IMR-90 (cell line): ENCODE measurements at places on chromosomes 11 and 22. TPM values are rescaled to one million over a fixed set of nuclear protein-coding genes. Genes with fewer than 3 reads are reported as not detected.

The PAMR1 gene
- total RNA-seq: 65.5 and 80.7 TPM in 2 replicates

The MS4A4E gene
- total RNA-seq: not detected in 2 replicates

The SCGB2A2 gene
- not detected in 2 replicates for total RNA-seq

The INS gene
- total RNA-seq: not detected in 2 replicates

DNA sequence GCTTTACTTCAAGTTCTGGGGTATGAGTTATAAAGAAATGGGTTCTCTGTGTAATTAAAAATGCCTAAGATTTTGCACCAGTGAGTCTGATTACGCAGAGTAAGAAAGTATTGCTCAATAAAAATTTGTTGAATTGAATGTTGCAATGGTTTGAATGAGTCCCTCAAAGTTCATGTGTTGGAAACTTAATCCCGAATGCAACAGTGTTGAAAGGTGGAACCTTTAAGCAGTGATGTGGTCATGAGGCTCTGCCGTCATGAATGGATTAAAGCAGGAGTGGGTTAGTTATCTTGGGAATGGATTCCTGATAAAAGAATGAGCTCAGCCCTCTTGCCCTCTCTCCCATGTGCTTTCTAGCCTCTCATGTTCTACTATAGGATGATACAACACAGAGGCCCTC, 52.6 kb upstream of the SESN3 start:
- no peak for DNase-seq

- no peak for DNase-seq
Observed at GRCh38 chr11:15711311-15711710, 596.6 kb downstream of the INSC start.

- no peak for DNase-seq
Observed at GRCh38 chr11:134028368-134028920, 40.4 kb upstream of the JAM3 start.

GRCh38 chr11:117950993-117951961, 22.1 kb upstream of the TMPRSS13 start:
- DNase-seq: no peak

DNA sequence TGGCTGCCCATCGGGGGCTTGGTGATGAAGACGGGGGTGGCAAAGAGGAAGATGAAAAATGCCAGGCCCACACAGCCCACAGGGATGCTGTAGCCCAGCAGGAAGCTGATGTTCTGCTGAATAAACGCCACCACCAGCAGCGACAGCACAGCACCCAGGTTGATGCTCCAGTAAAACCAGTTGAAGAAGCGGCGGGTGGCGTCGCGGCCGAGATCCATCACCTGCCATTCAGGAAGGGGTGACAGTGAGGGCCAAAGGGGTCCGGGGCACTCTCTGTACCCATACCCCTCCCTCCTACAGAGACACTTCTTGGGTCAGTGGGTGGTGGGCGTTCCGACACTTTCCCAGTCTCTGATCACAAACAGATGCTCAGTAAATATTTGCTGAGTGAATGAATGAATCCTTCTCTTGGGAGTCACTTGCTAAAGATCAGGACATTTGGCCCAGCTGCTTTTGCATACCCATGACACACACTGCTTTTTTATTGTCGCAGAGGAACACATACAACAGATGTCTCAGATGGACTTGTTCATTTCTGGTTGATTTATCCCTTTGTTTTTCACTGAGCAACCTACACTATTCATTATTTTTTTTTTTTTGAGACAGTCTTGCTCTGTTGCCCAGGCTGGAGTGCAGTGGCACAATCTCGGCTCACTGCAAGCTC, 5.2 kb downstream of the SLC15A3 start:
- DNase-seq: no peak
